ENCODE measurements at places on chromosomes 11 and 22.

DNA sequence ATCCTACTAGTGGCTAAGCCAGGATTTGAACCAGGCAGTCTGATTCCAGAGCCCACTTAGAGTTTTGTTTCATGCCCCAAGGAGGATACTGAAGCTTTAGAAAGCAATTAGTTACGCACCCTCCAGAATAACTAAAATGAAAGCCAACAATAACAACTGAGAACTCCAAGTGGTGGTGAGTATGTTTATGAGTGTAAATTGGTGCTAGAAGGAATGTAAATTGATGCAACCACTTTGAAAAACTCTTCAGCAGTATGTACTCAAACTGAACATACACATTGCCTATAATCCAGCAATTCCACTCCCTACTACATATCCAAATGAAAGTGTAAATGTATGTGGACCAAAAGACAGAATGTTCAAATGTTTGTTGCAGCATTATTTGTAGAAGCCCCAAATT, 6.7 kb upstream of the ARL14EP start:
- no peak for DNase-seq

DNA sequence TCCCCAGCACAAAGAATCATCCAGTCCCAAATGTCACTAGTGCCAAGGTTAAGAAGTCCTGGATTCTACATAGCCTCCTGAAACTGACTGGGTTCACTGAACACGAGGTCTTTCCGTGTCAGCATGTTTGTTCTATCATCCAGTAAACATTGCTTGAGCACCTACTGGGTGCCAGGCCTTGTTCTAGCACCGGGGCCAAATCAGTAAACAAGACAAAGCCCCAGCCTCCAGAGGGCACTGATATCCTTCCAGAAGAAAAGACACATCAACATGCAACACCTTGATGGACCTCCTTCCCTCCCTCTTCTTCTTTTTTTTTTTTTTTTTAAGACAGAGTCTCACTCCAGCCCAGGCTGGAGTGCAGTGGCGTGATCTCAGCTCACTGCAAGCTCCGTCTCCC, 26.9 kb downstream of the TPST2 start:
- no peak for DNase-seq

GRCh38 chr22:31814942-31815341, 61.1 kb downstream of the DEPDC5 start:
- no peak for DNase-seq

DNA sequence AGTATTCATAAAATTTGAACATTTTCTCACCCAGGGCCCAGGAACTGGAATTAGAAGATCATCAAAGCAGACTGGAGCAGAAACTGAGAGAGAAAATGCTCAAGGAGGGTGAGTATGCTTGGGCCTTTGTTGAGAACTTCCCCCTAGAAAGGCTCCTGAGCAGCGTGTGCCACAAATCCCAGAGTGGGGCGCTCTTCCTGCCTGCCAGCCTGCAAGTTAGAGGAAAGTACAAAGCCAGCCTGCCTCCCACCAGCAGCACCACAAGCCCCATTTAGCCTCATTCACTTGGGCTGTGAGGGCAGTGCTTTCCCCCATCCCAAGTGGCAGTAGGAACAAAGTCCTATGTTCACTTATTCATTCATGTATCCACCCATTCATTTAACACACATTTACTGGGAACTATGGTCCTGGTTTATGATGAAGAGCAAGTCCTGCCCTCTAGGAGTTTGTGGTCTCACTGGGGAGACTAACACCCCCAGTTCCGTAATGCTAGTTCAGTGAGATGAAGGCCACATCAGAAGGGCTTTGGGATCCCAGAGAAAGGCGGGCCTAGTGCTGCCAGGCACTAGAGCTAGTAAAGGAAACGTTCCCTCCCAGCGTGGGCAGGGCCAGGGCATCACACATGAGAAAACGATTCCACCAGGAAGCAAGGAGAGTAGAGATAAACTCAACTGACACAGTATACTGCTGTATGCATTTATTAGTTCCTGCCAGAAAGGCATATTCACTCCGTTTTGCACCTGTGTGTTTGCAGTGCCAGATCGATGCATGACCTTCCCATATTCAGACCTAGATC, 22.4 kb upstream of the PARVA start:
- DNase-seq: no peak

- DNase-seq: no peak
Observed at GRCh38 chr22:17872471-17872870, 98.2 kb upstream of the BID start.

- no peak for DNase-seq
Observed at GRCh38 chr22:48757985-48758561, 1069.6 kb downstream of the BRD1 start.

- DNase-seq: no peak
Observed at GRCh38 chr11:2989551-2989950, 2.6 kb downstream of the NAP1L4 start.

DNA sequence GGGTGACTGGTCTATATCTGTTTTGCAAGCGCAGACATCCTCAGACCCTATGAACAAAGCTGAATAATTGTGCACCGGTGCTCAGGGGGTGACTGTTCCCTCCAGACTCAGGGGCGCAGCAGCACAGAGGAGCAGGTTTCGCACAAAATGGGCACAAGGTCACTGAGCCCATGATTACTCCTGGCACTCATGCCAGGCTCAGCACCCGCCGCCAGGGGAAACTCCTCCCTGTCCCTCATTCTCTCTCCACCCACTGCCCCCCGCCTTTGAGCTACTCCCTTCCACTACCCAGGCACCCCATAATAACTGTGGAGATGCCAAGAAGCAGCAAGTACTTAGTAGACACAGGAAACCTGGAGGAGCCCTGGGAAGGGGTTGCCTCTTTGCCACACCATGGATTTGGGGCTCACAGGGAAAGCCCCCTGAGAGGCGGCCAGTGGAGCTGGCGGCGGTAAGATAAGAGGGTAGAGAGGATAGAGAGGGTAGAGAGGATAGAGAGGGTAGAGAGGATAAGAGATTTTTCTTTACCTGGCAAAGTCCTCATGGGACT, 198.8 kb downstream of the CTTN start:
- DNase-seq: no peak

DNA sequence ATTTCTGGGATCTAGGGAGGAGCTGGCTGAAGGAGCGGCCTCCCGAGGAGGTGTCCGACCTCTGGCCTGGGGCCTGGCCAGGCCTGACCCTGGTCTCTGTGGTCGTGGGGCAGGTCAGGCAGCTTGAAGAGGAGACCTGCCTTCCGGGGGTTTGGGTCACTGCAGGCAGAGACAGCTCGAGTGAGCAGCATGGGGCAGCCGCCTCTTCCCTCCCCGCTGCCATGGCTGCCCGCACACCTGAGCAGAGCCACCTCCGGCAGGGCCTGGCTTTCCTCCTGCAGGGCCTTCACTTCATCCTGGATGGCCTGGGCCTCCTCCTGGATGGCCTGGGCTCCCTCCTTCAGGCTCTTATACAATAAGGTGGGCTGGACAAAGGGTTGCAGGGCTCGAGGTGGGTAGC, 8.0 kb upstream of the NAALADL1 start:
- no peak for DNase-seq

DNA sequence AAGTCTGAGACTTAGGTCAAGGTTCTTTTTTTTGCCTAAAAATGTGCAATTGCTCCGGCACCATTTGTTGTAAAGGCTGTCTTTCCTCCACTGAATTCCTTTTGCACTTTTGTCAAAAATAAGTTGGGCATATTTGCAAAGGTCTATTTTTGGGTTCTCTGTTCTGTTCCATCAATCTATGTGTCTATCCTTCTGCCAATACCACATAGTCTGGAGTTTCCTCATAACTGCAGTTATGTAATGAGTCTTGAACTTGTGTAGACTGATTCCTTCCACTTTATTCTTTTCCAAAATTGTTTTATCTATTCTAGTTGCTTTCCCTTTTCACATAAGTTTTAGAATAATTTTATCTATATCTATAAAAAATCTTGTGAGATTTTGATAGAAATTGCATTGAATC, 6.7 kb downstream of the KCNJ5 start:
- no peak for DNase-seq

DNA sequence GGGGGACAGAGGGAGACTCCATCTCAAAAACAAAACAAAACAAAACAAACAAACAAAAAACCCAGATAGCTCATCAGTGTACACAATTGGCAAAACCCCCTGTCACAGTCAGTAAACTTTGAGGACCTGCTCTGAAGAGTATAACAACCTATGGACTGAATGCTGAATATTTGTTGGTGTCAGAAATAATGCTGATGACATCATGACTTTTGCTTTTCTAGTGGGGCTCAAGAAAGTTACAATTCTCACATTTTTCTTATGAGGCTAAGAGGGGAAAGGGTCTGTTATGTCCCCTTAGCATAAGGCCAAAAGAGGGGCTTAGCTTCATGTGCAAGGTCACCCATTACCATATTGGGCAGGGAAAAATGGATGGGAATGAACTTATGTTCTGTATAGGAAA, 207.4 kb downstream of the NELL1 start:
- DNase-seq: no peak

GRCh38 chr11:123306531-123306930, 111.5 kb upstream of the CLMP start:
- DNase-seq: no peak

- no peak for DNase-seq
Observed at GRCh38 chr11:134413826-134414731, 2.0 kb upstream of the B3GAT1 start.

DNA sequence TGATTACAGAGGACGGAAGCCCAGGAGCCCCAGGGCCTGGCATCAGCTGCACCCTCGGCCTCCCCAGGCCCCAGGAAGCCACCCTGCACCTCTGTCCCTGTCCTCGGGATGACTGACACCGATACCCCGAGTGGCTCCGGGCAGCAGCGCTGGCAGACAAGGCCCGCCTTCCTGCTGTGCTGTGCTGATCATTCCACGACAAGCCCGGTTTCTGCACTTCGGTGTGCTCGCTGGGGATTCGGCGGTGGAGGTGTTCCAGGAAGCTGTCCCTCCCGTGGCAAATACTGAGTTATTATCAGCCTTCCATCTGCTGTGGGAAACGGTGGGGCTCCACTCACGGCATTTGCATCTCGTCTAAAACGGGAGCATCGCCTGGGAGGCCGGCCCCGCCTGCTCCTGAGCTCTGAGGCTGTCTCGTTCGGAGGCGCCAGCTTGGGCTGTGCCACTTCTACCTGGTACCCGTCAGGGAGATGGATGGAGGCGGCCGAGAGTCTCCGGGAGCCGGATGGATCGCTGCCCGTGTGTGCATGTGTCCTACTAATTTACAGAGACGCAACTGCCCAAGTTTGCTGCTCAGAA, 506.1 kb downstream of the BRD1 start:
- no peak for DNase-seq

DNA sequence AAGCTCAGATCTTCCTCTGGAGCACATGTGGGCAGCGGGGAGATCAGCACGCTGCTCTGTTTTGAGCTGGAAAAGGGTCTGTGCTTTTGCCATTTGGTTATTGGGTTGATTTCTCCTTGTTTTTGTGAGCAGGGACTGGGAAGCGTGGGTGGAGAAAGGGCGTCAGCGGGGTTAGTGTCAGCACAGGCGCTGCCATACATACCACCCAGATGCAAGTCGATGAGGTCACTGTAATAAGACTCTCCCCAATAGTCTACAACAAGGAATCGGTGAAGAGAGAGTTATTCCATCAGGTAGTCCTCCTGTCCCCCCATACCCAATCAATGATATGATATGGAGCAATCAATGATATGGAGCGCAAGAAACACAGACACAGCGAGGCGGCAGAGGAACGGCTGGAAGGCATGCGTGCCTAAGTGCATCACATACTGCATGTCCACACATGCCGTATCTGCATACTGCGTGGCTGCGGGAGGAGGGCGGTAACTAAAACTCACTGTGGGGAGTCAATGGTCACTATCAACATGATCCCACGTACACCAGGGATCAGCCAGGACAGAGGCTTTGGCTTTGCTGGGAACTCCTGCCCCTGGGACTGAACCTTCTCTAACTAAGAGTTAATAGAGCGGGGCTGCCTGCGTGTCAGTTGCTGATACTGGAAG, 29.5 kb upstream of the BID start:
- no peak for DNase-seq

DNA sequence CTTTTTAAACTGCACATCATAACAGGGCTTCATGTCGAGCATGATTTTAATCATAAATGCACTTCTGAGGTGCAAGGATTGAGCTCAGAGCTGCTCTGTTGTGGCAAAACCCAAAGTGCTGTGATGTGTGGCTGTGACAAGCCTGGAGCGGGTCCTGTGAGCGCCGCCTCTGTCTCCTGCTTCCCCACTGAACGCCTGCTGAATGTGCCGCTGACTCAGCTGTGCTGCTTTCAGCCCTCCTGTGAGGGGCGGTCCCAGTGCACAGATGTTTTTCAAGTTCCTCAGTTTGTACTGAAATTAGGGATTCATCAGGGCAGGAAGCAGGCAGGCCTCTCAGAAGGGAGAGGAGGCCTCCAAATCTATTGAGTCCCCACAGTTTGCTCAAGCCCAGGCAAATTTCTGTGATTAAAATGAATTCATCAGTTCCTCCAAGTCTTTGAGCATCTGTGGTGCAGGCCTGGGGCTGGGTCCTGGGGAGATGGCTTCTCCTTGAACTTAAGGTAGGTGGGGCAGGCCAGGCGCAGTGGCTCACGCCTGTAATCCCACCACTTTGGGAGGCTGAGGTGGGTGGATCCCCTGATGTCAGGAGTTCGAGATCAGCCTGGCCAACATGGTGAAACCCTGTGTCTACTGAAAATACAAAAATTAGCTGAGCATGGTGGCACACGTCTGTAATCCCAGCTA, 3.0 kb upstream of the GTSE1 start:
- DNase-seq: no peak

DNA sequence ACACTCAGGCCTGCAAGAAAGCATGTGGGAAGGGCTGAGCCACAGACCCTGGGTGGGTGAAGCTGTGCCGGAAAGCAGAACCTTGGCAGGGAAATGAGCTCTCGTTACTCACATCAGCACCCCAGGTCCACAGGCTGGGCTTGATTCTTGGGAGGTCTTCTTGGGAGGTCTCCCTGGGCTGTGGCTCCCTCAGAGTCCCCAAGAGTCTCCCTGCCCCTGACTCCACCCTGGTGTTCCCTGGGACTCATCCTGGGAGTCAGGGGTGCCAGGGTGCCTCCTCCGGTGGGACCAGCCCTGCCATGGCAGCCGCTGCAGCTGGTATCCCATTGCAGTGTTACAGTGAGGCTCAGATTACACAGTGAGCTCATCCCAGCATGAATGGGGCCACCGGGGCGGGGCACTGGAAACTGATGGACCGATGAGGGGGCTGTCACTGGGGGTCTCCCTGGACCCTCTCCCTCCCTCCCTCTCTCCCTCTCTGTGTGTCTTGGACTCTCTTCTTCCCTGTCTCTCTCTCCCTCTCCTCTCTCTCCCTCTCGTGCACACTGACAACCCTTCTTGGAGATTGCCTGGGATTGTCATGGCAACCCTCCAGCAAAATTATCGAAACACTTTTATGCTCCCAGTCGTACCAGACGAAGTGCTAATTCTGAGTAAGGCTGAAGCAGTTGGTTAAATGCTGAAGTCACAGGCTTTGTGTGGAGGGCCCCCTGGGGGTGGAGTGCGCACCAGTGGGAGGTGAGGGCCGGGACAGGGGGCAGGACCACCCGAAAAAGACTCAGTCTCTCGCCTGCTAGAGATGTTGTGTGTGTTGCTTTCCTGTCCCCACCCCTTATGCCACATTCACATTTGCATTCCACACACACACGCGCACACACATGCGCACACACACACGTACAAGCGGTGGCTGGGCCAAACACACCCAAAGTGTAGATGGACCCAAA, 8.6 kb upstream of the C11orf96 start:
- DNase-seq: no peak
